ENCODE measurements at places on chromosomes 1 and 21. TPM values are rescaled to one million over a fixed set of nuclear protein-coding genes. Genes with fewer than 3 reads are reported as not detected.
A peak's percentile ranks its signal among the peaks of the same experiment; 100 is the strongest.

DNA sequence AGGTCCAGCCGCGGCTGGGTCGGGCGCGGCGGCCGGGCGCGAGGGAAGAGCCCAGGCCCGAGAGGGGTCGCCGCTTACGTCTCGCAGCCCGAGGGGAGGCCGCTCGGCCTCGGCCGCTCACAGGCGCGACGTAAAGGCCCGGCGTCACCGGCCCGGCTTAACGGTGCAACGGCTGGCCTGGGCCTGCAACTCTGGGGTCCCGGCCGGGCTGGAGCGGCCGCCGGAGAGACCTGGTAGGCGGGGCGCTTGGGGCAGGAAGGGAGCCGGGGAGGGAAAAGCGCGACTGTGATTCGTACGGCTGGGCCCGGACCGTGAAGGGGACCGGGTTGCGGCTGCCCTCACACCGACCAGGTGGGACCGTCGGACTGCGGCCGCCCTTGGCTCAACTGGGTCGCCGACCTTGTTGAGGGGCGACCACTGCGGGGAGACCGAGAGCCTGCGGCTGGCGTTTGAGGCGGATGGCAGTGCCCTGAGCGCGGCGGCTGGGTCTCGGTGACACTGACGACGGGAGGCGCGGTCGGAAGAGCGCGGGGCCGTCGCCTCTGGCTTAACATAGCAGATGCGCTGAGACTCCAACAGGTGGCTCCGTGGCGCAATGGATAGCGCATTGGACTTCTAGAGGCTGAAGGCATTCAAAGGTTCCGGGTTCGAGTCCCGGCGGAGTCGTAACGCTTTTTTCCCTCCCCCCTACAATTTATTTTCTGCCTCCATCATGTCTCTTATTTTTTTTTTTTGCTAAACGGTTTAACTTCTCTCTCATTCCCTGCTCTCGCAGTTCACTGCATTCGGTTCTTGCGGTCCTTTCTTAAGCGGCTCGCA is 31.8 kb downstream of the DNTTIP2 start:
- DNase-seq = peak; percentile 97

GRCh38 chr1:20078171-20078651 is 8.2 kb downstream of the PLA2G5 start:
- DNase-seq = no peak

GRCh38 chr1:183019139-183019740 is 4.0 kb upstream of the LAMC1 start:
- no peak for DNase-seq

TFAP2E gene
- 0.38 TPM for total RNA-seq

DNA sequence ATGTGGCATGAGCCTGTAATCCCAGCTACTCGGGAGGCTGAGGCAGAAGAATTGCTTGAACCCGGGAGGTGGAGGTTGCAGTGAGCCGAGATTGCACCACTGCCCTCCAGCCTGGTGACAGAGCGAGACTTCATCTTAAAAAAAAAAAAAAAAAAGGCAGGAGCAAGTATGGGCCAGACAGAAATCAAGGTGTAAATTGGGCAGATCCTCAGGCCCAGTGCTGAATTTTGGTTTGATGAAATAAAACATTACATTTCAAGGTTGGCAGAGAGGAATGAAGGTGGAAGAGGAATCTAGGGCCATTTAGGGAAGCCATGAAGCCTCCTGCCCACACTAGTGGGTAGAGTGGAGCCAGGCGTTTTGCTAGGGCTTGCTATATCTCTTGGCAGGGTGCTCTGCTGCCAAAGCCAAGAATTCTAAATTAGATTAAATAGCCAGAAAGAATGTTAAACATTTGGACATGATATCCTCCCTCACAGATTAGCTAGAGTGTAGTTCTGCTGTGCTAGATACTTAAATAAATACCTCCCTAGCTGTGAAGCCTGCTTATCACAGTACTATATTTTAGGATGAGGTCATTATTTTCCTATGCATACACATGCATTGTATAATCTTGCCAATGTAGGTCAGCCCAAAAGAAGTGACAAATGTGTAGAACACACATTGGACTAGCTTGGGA is 16.6 kb upstream of the LGALS8 start:
- DNase-seq = no peak

DNA sequence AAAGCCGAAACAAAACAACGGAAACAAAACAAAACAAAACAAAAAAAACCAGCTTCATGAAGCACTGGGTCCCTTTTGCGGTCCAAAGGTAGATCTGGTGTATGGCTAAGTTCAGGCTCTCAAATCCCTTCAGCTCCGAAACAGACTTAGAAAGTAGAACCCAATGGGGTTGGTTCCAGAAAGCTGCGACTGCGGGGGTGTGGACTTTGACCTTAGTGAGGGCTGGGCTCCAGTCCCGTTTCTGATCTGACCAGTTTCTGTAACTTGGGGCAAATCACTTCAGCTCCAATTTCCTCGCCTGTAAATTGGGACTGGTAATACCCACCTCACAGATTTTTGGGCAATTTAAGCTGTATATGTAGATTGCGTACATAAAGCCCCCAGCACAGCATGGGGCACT is 105.2 kb downstream of the ZSCAN20 start:
- no peak for DNase-seq

DRAM2 gene
- total RNA-seq = 26.5 TPM

ESRRG gene
- not detected for total RNA-seq

DNA sequence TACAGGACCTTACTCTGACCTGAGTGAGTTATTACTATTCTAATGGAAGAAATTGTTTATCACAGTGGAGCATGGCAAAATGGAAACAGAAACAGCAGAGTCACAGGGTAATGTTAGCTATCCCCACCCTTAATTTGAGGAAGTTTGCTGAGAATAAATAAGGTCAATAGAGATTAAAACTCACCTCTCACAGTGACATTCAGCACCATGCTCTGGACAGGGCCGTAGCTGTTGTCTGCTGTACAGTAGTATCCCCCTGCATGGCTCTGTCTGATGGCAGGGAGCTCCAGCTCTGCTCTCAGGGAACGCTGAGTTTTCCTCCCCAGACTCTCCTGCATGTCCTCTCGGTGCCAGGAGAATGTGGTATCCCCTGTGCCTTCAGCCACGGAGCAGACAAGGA is 11.9 kb downstream of the FCRL4 start:
- no peak for DNase-seq

LCE6A gene
- total RNA-seq = not detected

Data from activated CD4-positive, alpha-beta T cell treated with anti-CD3 and anti-CD28 coated beads, Interleukin-2, amount 10 ng/mL, durations not matched to agents 24 days and 14 days (primary cell).